CD4-positive, CD25-positive, alpha-beta regulatory T cell (primary cell): ENCODE measurements at places on chromosomes 5 and 9.

- DNase-seq = no peak
These were observed 35.2 kb upstream of the PLEKHG4B start for GRCh38 chr5:56561-57290.

DNA sequence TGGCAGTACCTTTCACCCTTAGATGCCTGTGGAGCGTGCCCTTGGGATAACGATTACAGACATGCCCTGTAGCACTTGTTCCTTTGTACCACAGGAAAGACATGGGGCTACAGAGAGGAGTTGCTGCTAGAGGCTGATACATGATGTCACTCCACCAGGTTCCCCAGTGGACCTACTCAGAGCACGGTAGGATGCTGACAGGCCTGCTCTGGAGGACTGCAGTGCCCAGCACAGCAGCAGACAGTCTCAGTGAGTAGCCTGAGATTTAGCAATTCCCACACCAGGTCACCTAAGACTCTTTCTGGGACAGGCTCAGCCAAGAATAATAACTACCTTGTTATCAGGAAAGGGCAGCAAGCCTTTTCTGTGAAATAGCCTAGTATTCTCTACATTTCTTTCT, 28.8 kb downstream of the PDE4D start:
- DNase-seq = no peak

DNA sequence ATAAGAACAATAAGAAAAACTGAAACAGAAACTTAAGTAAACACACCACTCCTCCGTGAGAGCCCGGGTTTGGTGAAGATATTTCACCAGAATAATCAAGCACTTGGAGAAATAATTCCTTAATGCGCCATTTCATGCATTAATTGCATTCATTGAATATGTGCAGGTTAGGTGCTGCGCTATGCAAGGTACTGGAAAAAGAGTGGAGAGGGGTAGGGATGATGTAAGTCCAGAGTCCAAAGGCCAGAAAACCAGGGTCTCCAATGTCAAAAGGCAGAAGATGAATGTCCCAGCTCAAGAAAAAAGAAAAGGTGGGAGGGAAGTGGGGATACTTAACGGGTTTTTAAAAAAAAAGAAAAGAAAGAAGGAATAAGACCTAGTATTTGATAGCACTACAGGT, 669 bp upstream of the ZFP37 start:
- DNase-seq = no peak

- no peak for DNase-seq
These were observed 1.2 kb upstream of the AJM1 start for GRCh38 chr9:136840877-136841645.

GRCh38 chr9:115717298-115717697, 436.3 kb upstream of the PAPPA start:
- no peak for DNase-seq

DNA sequence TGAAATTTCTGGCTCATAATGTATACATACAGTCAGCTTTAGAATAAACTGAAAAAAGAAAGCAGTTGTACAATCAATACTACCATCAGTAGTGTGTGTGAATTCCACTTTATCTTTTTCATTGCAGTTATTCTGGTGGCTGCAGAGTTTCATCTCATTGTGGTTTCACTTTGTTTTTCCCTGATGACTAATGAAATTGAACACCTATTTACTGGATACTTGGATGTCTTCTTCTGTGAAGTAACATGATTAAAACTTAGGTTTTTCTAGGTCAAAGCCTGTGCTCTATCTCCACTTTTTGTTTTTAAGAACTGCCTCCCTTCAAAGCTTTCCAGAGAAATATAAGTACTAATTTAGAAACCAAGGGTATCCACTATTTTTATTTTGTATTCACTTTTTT, 174.3 kb downstream of the TRPM3 start:
- no peak for DNase-seq

GRCh38 chr5:116475338-116475737, 99.3 kb downstream of the SEMA6A start:
- no peak for DNase-seq

- DNase-seq = no peak
These were observed 32.4 kb downstream of the PCDHGC5 start for GRCh38 chr5:141521244-141521781.

- DNase-seq = no peak
These were observed 159.4 kb downstream of the MYO10 start for GRCh38 chr5:16776611-16777251.

GRCh38 chr5:125526966-125527365, 780.5 kb upstream of the ZNF608 start:
- DNase-seq = no peak

- no peak for DNase-seq
These were observed 75.7 kb upstream of the FBXW11 start for GRCh38 chr5:172082180-172082579.

- no peak for DNase-seq
These were observed 119.1 kb upstream of the TBC1D2 start for GRCh38 chr9:98374385-98375051.

- DNase-seq = no peak
These were observed 291.1 kb downstream of the NNT start for GRCh38 chr5:43893951-43894684.

DNA sequence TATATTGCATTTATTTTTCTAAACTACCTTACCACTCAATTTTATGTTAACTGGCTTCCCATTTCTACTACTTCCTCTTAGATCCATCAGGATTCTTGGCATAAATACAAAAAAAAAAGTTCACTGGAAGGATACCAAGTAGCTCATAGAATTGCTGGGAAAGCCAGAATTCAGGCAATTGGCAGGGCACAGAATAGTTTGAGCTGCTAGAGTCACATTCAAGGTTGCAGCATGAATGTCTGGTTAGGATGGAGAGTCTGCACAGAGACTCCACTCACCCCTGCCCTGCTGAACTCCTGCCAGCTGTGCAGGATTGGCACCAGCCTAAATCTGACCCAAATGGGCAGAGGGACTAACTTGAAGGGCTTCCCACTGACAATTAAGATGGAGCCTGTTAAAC, 4.9 kb upstream of the AMACR start:
- no peak for DNase-seq
